ENCODE measurements at places on chromosomes 1 and 21.

GRCh38 chr1:185014941-185015340 is 30.4 kb upstream of the RNF2 start:
- DNase-seq = no peak

DNA sequence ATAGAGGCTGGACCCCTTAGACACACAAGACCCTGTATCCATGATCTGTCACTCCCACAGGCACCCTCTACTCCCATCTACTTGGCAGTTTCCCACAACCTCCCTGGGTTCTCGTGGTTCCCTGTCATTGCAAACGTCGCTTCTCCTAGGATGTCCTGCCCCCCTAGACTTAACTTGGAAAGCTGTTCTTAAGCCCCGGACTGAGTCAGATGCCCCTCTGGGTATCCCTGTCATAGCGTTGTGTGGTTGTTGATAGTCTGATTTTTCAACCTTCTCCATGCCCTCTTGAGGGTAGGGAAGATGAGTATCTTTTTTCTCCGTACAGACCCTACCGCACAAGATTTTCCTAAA is 11.8 kb downstream of the RCC1 start:
- no peak for DNase-seq

DNA sequence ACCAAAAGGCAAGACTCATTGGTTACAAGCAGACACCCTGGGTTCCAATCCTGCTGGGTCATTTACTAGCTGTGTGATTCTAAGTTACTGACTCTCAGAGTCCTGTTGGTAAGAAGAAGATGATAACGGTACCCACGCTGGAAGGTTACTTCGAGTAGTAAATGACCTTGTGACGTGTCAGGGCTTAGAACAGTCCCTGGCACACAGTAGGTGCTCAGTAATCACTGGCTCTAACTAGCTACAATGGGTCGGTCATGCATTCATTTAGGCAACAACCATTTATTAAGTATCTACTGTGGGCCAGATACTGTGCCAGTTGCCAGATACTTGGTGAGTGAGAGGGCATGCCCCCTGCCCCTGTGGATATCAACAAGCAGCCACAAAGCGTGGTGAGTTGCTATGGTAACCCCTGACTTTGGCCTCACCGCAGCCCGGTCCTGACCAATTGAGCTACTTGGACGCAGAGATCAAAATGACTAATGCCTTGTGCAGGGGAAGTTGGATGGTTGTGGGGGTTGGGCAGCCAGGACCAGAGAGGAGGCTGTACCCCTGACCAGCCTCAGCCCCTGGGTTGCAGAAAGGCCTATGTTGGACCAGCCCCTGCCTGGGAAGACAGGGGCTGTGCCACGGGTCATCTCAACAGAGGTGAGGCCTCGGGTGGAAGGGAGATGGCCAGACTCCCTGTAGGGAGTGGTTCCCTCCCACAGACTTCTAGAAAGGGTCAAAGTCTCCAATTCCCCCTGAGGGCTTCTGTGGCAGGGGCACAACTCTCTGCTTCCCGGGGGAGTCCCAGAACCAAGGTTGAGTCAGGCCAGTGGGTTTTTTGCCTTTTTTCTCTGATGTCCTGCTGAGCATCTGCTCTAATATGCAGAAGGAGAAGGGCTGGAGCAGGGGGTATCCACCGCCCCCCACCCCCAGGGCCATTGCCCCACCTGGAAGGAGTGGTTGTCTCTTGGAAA is 16.0 kb downstream of the DHRS3 start:
- no peak for DNase-seq

- DNase-seq = no peak
These were observed 24.6 kb upstream of the SLC35A3 start for GRCh38 chr1:99945174-99945573.

GRCh38 chr1:180261524-180262155 is 31.6 kb downstream of the LHX4 start:
- no peak for DNase-seq

DNA sequence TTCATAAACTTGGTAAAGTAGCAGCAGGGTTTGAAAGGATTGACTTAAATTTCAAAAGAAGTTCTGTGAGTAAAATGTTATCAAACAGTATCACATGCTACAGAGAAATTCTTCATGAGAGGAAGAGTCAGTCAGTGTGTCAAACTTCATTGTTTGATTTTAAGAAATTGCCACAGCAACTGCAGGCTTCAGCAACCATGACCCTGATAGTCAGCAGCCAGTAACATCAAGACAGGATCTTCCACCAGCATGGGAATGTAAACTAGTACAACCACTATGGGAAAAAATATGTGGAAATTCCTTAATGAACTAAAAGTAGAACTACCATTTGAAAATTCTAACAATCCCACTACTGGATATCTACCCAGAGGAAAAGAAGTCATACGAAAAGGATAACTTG is 11.5 kb downstream of the MAEL start:
- no peak for DNase-seq

- DNase-seq = no peak
These were observed 12.6 kb upstream of the RGL1 start for GRCh38 chr1:183792300-183792699.
